Uterine smooth muscle cell (primary cell): ENCODE measurements at places on chromosomes 1 and 21. TPM values are rescaled to one million over a fixed set of nuclear protein-coding genes. Genes with fewer than 3 reads are reported as not detected.

CNIH3 gene
- total RNA-seq = 20.9 and 23.5 TPM in 2 replicates

TIPRL gene
- 41.9 and 46.4 TPM in 2 replicates for total RNA-seq

MYCBP gene
- total RNA-seq = 6.4 and 12.4 TPM in 2 replicates

PIK3C2B gene
- total RNA-seq = 2.0 TPM in 2 replicates

CC2D1B gene
- 38.1 and 39.9 TPM in 2 replicates for total RNA-seq
